RCC 7860 (cell line): ENCODE measurements at places on chromosomes 3 and 15.

- DNase-seq: no peak
Measured at GRCh38 chr3:170508839-170509238, 77.0 kb downstream of the SLC7A14 start.

- no peak for DNase-seq
Measured at GRCh38 chr3:59404851-59405250, 355.0 kb upstream of the CFAP20DC start.

DNA sequence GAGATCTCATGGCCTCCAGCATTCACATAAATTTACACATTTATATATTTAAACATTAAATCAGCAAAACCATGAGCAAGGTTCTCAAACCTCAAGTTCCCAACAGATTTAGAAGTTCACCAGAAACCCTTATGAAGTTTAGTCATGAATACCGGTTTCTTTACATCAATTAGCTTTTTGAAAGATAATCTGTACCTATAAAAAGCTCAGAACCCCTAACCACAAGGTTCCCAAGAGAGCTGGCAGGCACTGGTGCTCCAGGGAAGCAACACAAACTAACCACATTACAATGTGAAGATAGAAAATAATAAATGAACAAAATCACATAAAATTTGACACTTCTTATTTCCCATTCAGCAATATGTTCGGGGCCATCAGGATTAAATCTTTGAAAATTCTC, 150.9 kb downstream of the FBN1 start:
- DNase-seq: no peak

GRCh38 chr3:196192036-196192523, 19.1 kb downstream of the ZDHHC19 start:
- DNase-seq: no peak

DNA sequence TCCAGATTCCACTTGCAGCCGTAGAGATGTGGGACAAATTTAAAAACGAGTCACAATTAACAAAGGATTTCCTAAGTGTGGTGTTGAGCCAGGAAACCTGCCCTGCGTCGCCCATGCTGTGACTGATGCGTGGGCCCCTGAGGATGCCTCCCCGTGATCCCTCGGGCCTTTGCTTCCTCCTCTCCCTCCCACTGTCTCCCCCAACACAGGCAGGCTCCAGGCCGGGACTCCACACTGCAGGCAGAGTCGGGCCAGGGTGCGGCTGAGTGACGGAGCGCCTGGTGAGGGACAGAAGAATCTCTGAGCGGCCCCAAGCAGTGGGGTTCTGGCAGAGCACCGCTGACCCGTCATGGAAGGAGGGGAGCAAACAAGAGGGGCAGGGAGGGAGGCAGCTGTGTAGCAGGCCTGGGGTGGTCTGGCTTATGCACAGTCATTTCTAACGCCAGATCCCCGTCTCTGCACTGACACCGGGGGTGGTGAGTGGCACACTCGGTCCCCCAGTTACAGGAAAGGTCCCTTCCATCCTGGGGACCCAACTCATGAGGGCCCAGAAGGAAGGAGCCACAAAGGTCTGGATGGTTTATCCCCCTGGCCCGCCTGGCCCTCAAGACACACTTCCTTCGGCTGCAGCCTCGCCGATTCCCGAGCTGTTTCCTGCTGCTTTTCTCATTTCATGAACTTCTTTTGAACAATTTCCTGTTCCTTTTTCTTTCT, 91.0 kb downstream of the XXYLT1 start:
- DNase-seq: no peak

GRCh38 chr3:104990758-104991157, 376.0 kb upstream of the ALCAM start:
- no peak for DNase-seq

DNA sequence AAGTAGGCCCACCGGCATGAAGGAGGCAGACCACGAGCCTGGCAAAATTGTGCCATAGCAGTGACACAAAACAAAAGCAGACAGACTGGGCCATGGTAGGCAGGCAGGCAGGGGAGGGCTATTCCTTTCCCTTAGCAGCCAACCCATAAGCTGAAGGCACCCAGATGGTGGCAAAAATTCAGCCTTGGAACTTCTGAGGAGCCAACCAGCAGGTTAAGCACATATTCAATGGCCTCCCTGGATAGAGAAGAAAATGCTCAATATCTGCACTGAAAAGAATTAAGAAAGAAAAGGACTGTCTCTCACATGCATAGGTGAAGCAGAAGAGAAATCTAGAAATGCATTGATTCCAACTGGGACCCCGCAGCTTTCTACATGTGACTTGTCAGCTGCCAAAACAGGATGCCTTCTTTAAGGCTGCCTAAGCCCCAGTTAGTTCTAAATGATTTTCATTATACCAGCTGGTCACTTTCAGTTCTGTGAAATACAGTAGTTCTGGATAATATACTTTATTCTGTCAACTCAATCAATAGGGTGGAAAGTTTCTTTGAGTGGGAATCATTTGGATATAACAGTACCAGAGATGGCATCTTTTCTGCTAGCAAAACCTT, 2.7 kb downstream of the PRICKLE2 start:
- no peak for DNase-seq

GRCh38 chr3:56137415-56137814, 330.9 kb downstream of the ERC2 start:
- no peak for DNase-seq

DNA sequence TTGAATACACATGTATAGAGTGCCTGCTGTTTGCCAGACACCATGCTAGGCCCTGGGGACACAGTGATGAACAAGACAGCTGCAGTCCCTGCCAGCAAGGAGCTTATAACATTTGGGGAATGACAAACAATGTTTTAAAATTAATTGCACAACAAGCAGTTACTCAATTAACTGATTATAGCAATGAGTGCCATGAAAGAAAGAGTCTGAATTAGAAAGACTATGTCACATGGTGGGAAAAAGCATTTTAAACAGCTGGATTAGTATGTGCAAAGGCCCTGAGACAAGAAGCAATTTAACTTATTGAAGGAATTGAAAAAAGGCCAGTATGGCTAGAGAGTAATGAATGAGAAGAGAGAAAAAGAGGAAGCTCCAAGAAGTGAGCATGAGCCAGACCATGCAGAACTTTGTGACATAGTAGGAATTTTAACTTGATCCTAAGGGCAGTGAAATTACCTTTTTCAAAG, 64.5 kb upstream of the PLXNA1 start:
- DNase-seq: no peak

- no peak for DNase-seq
Measured at GRCh38 chr3:178194539-178194938, 341.7 kb upstream of the KCNMB2 start.

- no peak for DNase-seq
Measured at GRCh38 chr15:88646088-88646405, 7.2 kb downstream of the ISG20 start.

DNA sequence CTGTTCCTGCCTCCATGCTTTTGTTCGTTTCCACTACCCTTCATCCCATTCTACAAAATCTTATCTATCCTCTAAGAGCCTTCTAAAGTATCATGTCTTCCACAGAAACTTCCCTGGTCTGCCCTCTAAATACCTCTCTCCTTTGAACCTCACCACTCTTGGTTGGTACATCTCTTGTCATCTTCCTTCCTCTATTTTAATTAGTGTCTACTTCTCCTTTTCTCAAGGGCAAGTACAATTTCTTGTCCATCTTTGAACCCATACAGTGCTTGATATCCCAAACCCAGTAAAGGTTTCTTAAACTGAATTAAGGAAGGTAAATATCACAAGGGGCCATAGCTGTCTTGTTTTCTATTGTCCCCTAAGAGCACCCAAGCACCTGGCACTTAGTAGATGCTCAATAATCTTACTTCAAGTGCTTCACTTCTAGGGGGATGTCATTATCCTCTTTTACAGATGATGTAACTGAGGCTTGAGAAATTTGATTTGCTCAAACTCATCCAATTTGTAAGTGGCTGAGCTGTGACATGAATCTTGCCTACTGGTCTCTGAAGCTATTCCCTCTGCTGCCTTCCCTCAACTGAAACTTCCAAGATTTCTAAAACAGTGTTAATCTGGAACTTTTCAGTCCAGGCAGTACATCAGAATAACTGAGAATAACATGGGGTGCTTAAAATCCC, 2.6 kb upstream of the DAPK2 start:
- DNase-seq: no peak

GRCh38 chr15:44058126-44058525, 136.9 kb downstream of the FRMD5 start:
- DNase-seq: no peak

DNA sequence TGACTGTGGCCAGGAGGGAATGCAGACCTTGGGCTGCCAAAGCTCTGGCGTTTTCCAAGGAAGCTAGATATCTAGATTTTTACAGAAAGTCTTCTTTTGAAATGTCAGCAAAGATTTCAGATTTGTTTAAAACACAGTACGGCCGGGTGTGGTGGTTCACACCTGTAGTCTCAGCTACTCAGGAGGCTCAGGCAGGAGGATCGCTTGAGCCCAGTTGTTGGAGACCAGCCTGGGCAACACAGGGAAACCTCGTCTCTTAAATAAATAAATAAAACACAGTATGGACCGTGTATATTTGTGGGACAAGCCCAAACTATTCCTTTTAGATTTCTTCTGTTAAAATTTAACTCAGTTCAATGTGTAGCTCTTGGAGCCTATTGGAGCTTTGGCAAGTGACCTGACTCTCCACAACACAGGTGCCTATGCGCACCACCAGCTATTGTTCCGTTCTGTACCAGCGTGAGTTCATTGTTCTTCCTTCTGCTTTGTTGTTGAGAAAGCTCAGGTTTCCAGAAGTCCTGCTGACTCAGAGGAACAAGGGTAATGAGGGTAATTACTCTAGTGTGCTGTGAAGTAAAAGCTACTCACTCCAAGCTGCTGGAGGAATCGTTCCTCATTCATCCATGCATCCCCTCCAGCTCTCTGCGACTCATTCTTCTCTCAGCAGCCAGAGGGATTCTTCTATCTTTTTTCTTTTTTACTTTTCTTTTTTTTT, 73.1 kb upstream of the SLC6A6 start:
- DNase-seq: peak; percentile 10

DNA sequence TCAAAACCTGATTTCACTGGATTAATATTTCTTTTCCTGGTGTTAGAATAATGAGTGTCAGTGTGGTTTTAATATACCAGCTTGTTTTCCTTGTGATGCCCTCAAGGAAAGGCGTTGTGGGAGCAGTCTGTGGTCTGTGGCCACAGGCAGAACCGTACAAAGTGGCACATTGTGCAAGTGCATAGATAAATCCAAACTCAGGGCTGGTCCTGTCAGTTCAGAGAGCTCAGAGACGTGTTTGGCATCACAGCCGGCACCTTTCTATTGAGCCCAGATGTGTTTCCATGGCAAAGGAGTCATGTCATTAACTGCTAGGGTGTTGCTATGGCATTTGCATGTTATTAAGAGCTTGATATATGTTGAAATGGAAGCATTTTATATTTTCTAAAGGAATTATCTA, 289.9 kb upstream of the RASGRP1 start:
- DNase-seq: no peak

GRCh38 chr3:50156549-50157493, 1.7 kb downstream of the SEMA3F start:
- DNase-seq: no peak

DNA sequence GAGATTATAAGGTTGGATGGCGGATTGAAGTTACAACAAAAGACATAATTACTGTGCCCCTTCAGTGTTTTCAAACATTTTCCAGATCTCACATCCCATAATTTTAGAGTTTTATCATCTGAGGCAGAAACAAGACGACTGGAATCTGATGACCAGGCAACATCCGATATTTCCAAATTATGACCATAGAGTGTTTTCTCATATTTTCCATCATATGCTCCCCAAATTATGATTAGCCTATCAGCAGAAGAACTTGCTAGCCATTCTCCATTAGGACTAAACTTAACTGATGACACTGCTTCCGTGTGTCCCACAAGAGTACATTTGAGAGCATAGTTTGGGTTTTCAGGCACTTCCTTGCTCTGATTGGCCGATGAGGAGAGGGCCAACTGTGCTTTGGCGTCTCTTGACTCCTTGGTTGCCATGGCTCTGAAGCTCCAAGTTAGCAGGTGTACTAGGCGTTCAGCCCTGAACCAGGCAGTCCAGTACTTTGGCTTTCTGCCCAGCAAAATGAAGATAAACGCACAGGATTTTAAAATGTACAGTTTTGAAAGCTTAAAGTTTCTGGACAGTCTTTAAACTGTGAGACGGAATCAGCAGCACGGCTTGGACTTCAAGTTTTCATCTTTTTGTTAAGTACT, 638 bp downstream of the WDR5B start:
- peak; percentile 43 for DNase-seq

DNA sequence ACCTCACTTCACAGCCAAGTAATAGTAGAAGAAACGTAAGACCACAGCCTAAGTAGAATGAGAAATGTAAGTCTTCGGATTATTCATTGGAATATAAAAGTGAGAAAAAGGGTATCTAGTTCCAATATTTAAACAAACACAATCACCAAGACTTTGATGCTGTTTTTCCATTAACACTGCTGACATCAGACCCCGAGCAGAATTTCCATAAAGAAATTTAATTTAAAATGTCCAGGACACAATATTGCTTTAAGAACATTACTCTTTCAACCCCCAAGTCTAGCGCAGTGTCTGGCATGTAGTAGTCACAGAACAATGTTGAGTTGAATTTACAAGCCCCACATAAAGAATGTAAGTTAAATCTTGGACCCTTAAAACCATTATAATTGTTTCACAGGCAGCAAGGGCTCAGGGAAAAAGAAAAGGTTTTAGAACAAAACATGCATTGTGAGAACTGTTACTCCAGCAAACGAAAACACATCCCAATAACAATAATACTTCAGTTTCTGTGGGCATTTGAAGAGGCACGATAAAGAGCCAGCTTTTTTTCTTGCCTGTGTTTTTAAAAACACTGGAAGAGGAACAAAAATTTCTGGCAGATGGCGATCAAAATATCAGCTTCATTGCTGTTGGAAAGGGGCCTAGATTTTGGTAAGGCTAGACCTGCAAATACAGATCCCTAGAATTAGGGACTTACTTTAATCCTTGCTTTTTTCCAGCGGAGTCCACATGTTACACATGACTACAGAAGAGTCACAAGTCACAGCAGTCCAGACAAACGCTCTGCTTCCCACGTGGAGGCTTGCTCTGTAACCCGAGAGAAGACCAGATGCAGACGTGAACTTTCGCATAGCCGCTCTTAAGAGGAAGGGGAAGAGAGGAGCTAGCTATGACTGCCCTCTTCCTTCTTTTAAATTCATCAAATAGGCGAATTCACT, 77.9 kb upstream of the IGSF10 start:
- DNase-seq: no peak

DNA sequence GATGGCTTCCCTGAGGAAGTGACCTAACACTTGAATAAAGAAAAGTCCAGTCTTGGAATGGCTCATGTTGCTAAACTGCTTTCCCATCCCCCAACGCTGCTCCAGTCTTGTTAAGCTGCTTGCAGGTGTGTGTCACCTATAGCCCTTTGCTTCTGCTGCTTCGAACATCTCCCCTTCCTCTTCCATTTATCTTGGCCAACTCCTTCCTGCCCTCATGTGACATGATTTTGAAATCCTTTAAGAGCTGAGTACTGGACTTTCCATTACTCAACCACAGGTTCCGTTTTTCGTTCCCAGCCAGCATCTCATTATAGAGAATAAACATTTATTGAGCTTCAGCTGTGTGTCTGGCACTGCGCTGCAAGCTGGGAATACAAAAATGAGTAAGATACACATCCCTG, 1.7 kb downstream of the ATG7 start:
- DNase-seq: no peak

DNA sequence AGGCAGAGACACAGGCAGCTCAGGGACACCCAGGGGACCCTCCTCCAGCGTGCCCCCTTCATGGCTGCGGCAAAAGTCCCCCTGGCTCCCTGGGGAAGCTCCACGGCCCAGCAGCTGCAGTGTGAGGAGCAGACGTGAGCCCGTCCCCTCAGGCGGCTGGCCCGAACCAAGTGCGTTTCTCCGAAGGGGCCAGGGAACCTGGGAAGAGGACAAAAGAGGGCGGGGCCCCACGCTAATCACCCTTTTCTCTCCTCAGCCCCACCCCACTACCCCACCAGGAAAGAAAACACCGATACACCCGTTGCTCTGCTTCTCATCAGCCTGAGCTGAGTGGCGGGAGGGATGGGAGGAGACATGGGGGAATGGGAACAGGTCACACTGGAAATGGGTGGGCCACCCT, at the start of gene MUC4:
Gene MUC4, minus strand, starts transcription at position 174 of the 400 bp plus-strand sequence. Its CDS starts 112 bp downstream, at position 62.
- DNase-seq: no peak
